Activated T-helper 1 cell treated with anti-CD3 and anti-CD28 coated beads, Interleukin-2, amount 50 U/mL, for 16 hours (primary cell): ENCODE measurements at places on chromosomes 12 and 14.

- no peak for DNase-seq
These were observed 61.1 kb downstream of the PITPNM2 start for GRCh38 chr12:123089631-123090353.

- no peak for DNase-seq
These were observed 37.4 kb downstream of the SUSD6 start for GRCh38 chr14:69648480-69649451.

- no peak for DNase-seq
These were observed 56.1 kb downstream of the APAF1 start for GRCh38 chr12:98701166-98701565.

GRCh38 chr12:6230321-6231110 is 30.3 kb downstream of the CD9 start:
- peak; percentile 32 for DNase-seq

GRCh38 chr12:59808317-59808910 is 212.6 kb downstream of the SLC16A7 start:
- DNase-seq, result no peak

- no peak for DNase-seq
These were observed 263.1 kb upstream of the FAR2 start for GRCh38 chr12:28885928-28886327.

- no peak for DNase-seq
These were observed 13.1 kb downstream of the TMBIM4 start for GRCh38 chr12:66156654-66157053.

DNA sequence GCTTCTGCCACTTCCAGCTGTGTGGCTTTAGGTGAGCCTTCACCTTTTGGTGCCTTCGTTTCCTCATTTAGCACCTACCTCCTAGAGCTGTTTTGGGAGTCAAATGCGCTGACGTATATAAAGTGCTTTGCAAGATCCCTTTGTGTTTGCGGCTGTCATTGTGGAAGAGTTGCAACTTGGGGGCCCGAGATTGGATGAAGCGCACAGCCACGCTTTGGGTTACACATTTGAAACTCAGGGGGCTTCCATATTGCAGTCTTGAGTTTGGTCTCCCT is 636 bp upstream of the ARL6IP4 start:
- no peak for DNase-seq

GRCh38 chr12:64670019-64670418 is 59.7 kb downstream of the RASSF3 start:
- DNase-seq, result no peak

- DNase-seq, result no peak
These were observed 95.4 kb downstream of the KCNK10 start for GRCh38 chr14:88227693-88228092.

GRCh38 chr12:28771968-28772367 is 377.1 kb upstream of the FAR2 start:
- no peak for DNase-seq

- no peak for DNase-seq
These were observed 72.5 kb upstream of the SRRM4 start for GRCh38 chr12:118908811-118909210.

DNA sequence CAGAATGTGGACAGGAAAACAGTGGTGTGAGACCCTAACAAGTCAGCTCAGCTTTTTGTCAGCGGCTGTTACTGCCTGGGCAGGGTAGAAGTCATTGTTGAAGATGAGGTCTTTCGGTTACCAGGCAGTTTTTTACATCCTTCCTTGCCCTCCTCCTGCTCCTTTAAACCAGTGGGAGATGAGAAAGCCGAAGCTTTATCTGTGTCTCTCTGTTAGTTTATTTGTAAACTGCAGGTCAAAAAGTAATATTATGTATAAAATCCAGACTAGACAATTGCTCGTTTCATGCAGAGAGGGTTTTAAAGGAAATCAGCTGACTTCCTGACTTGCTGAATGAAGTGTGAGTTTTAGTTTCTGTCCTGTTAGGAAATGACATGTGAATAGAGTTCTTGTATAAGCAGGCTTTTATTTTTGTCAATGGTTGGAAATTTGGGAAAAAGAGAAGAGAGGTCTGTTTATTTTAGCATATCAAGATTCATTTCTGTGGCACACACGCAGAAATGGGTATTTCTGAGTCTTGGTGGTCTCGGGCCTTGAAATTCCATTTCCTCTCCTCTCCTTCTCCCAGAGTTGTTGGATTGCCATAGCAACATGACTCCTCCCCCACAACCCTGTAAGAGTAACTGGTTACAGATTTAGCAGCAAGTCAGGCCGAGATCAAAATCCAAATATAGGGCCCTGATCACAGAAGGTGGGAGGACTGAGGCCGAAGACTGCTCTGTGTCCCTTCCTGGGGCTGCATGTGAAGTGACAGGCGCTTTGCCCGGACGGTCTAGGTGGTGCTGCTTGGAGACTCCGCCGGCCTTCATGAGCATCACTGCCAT is 60.8 kb downstream of the SAMD4A start:
- no peak for DNase-seq

DNA sequence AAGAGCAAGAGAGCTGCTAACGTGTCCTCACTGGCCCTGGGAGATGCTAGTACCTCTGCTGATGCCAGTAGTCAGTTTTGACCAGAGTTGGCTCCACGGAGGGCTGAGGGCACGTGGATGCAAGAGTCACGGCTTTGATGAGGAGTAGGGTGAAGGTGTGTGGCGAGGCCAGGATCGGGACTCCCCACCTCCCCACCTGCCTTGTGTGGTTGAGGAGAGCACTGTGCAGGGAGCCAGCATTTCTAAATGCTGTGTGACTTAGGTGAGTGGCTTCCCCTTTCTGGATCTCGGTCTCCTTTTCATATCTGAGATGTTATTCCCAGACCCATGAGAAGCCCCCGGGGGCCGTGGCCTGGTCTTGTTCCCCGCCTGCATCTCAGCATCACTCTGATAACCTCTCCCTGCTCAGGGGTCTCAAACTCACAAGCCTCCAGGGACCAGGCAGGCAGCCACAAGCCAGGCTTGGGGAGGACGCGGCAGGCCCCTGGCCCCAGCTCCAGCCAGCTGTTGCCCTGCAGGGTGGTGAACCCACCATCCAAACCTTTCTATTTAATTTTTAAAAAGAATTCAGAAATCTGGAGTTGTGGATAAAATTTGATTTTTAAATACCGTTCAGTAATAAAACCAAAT is 32.1 kb downstream of the MVK start:
- DNase-seq, result no peak
